Ascending aorta (tissue), 2 donors: ENCODE measurements at places on chromosomes 12 and 14. TPM values are rescaled to one million over a fixed set of nuclear protein-coding genes. Genes with fewer than 3 reads are reported as not detected.

B4GALNT1 gene
- 16.6 TPM for total RNA-seq

NTS gene
- total RNA-seq, result not detected

CELA1 gene
- total RNA-seq, result not detected

WNT1 gene
- total RNA-seq, result not detected

TMEM120B gene
- total RNA-seq, result 9.7 TPM

MYO1H gene
- total RNA-seq, result not detected

GRIP1 gene
- total RNA-seq, result not detected

CMA1 gene
- not detected for total RNA-seq

NOVA1 gene
- total RNA-seq, result 11.1 TPM

MYL2 gene
- total RNA-seq, result not detected

ABCC9 gene
- 19.8 TPM for total RNA-seq
